Mesenteric fat pad (tissue), 1 donor: ENCODE measurements at places on chromosomes 7 and 10.

- peak; percentile 74 for DNase-seq
Observed at GRCh38 chr10:130751851-130752250, 559.7 kb downstream of the TCERG1L start.

- DNase-seq, result no peak
Observed at GRCh38 chr7:27933671-27934565, 194.0 kb downstream of the TAX1BP1 start.

DNA sequence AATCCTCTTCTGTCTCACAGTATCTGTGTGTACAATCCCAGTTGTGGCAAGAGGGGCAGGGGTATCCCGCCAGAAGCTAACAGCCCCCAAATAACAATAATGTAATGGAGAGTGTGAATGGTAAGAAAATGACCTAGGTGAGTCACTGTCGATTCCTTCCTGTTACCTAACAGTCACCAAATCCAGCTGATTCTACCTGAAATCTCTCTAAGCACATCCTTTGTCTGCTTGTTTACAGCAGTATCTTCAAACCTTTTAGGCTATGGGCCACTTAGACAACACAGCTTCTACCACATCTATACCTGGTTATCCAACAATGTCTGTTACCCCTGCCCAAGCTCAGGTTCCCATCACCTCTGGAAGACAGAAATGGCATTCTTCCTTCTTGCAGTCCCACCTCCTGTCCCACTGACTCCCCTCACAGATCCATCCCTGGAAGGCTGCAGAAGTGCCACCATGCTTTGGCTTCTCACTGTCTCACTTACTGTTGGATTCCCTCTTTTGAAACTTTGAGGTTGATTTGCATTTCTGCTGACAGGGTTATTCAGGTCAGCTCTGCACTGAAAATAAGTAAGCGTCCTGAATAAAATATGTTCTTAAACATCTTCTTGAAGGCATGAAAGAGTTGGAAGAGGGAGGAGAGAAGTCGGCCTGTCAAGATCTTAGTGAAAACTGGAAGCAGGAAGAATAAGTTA, 13.1 kb downstream of the PIP4K2A start:
- no peak for DNase-seq

- DNase-seq, result peak; percentile 60
Observed at GRCh38 chr7:3923307-3923918, 622.4 kb downstream of the SDK1 start.

- DNase-seq, result no peak
Observed at GRCh38 chr10:71687480-71687879, 32.1 kb downstream of the C10orf105 start.
